ENCODE measurements at places on chromosomes 13 and 19.

GRCh38 chr13:23806874-23807526, 82.2 kb downstream of the MIPEP start:
- DNase-seq = no peak

- peak; percentile 93 for DNase-seq
Measured at GRCh38 chr19:40365613-40366401, 17.3 kb downstream of the PLD3 start.

DNA sequence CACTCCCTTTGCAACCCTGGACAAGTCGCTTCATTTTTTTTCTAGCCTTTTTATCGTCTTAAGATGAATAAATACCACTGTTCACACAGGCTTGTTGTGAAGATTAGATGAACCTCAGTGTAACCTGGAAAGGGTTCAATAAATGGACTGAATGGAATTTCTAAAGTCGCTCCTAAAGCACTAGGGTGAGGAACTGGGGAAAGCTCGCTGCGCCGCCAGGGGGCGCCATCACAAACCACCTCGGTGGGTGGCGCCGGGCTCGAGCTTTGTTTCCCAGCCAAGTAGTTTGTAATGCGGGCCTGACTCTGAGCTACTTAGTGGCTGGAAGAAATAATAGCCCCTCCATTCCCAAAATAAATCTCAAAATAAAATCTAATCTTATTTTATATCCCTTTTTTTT, 2.2 kb upstream of the CEACAM6 start:
- DNase-seq = peak; percentile 34

DNA sequence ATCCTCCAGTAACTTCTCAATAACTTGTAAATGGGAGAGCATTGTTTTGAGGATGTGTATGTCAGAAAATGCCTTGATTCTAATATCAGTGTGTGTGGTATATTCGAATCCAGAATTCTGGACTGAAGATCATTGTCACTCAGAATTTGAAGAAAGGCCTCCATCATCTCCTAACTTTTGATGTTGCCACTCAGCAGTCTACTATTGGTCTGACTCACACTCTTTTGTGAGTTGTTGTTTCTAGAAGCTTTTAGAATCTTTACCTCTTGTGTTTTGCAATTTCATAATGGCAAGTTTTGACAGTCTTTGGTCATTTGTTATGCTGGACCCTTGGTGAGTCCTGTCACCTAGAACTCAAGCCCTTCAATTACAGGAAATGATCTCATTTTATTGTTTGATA, 77.0 kb downstream of the RUBCNL start:
- DNase-seq = no peak

DNA sequence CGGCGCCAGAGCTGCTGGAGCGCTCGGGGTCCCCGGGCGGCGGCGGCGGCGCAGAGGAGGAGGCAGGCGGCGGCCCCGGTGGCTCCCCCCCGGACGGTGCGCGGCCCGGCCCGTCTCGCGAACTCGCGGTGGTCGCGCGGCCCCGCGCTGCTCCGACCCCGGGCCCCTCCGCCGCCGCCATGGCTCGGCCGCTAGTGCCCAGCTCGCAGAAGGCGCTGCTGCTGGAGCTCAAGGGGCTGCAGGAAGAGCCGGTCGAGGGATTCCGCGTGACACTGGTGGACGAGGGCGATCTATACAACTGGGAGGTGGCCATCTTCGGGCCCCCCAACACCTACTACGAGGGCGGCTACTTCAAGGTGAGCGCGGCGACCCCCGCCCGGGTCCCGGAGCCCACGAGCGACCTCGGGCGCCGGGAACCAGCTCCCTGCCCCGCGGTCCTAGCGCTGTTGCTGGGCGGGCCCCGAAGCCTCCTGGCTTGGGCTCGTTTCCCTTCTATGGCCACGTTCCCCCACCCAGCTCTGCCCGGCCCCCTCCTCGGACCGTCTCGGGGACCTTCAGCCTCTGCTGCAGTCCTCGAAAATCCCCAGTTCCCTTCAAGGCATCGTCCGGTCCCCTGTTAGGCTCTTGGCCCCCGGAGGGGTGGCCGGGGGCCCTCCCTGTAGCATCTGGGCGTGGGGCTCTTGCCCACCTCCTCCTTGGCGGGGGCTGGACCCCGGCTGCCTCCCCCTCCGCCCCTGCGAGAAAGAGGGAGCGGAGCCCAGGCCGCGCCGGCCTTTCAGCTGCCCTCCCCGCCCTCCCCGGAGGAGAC, at the start of gene CDC34:
Gene CDC34, plus strand, starts transcription at position 8 of the 808 bp plus-strand sequence. Its CDS starts 172 bp downstream, at position 180.
- peak; percentile 53 for DNase-seq

DNA sequence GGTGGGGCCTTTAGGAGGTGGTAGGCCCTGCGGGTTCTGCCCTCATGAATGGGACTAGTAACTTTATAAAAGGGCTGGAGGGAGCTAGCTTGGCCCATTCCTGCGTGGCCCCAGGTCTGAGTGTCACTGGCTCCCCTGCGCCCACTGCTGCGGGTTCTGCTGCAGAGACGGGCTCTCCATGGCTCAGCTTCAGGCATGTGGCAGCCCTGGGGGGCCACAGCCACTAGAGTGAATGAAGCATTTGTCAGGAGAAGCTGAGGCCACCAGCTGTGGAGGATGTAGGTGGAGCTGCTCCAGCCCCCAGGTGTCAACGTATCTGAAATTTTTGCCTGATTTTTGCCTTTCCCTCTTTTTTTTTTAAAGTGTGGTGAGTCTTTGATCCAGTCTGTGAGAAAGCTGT, 119.1 kb downstream of the SOX1 start:
- no peak for DNase-seq

DNA sequence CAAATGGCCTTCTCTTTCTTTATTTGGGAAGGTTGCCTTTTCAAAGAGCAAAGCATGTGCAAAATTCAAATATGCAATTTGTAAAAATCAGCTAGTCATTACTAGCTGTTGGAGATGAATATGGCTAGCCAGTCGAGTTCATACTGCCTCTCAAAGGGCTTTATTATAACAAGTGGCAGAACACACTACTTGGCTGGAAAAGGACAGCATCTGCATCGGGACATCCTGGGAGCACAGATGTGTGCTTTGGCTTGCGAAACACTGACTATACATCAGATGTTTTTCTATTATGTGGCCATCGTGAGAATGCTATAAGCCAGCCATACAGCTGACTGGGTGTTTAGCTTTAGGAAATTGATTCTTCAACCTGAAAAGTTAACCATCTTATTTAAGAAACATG, 424.2 kb downstream of the KCTD12 start:
- no peak for DNase-seq

- DNase-seq = peak; percentile 45
Measured at GRCh38 chr13:21901811-21902708, 231.2 kb downstream of the FGF9 start.

- no peak for DNase-seq
Measured at GRCh38 chr13:79090552-79091124, 315.4 kb downstream of the RBM26 start.

GRCh38 chr19:55452749-55453346, 8.6 kb downstream of the ISOC2 start:
- DNase-seq = peak; percentile 89

DNA sequence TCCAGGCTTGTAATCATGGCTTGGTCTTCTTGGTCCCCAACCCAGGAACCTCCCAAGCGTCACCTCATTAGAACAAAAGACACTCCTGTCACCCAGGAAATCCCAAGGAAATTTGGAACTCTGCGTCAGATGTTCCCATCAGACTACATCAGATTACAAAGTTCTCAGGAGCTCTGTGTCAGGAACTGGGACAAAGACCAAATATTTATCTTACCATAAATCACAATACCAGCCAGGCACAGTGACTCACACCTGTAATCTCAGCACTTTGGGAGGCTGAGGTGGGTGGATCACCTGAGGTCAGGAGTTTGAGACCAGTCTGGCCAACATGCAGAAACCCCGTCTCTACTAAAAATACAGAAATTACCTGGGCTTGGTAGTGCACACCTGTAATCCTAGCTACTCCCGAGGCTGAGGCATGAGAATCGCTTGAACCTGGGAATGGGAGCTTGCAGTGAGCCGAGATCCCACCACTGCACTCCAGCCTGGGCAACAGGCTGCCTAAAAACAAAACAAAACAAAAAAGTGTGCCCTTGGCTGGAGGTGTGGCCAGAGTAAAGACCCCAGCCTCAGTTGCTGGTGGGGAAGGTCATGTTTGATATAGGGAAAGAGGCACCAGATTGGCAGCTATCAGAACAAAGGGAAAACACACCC, 16.7 kb upstream of the CCDC124 start:
- no peak for DNase-seq

- no peak for DNase-seq
Measured at GRCh38 chr19:13965377-13965896, 13.1 kb downstream of the DCAF15 start.

DNA sequence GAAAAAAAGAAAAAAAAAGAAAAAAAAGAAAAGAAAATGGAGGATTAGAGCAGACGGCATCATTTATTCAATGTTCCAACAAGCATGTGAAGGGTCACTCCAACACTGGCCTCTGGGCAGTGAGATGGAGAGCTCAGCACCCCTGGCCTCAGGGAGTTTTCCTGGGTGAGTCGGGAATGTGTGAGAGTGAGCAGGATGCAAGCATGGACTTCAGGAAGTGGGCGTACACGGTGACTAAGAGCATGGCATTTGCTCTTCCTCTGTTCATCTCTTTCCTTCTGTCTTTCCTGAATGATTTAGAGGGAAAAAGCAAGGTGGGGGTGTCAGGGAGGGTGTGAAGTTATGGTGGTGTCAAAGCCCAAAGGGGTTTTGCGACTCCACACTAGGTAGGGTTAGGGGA, 682 bp upstream of the CABP5 start:
- DNase-seq = no peak

DNA sequence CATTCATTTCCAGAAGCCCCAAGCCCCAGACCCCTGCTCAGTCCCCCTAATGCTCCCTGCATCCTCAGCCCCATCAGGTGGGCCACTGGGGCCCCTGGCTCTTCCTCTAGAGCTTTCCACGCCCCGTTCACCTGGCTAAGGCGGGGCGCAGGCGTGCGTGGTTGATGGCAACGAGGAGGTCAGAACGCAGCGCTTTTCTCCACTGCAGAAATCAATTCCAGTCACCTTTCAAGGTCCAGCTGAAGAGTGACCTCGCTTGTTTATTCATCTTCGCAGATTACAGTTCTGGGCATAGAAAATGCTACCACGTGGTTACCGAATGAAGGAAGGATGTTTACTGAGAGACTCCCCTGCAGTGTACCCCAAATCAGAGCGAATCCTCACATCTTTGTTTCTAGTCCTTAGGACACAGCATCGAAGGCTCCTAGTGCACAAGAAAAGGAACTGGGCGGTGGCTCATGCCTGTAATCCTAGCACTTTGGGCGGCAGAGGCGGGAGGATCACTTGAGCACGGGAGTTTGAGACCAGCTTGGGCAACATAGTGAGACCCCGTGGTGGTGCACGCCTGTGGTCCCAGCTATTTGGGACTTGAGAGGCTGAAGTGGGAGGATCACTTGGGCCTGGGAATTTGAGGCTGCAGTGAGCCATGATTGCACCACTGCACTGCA, 828 bp upstream of the PBX4 start:
- peak; percentile 13 for DNase-seq

DNA sequence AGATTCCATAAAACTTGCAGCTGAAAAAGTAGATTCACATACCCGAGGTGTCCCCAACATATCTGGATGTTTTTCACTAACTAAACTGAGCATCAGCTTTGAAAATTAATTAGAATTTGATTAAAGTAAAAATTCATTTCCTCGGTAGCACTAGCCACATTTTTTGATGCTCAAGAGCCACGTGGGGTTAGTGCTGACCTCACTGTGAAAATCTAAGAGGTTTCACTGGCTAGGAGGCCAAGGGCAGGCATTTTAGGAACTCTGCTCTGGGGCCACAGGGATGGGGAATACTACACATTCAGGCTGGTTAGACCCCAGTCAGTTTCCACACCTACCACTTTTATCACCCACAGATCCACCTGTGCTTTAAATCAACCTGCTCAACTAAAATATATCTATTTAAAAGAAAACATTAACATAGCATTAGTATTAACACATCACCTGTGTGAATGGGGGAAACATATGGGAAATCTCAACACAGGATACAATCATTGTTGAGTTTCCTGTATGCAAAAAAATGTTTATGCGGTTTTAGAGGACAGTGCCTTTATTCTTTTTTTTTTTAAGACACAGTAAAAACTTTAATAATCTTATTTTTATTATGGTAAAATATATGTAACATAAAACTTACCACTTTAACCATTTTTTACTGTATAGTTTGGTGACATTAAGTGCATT, 45.5 kb downstream of the BRD4 start:
- no peak for DNase-seq

- DNase-seq = no peak
Measured at GRCh38 chr13:50090211-50090610, 75.0 kb downstream of the KCNRG start.

DNA sequence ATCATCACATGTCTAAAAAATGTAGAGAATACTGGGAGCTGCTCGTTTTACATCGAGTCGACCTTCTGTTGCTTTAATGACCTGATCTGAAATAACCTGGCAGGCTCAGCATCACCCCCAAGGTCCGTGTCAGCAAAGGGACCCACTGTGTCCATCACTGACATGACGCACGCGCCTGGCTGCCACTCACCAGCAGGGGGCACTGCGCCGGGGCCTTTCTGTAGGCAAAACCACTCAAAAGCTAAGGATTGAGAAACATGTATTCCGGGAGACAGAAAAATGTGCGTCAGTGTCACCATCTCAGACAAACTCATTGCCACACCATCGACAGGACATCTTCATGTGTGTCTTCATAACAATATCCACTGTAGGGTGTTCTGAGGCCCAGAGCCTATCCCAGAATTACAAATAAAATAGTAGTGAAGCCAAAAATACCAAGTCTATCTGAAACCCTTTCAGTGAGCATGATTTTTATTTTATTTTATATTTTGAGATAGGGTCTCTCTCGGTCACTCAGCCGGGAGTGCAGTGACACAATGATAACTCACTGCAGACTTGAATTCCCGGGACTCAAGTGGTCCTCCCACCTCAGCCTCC, 130.3 kb upstream of the LSM14A start:
- peak; percentile 67 for DNase-seq

All from AG08396 (cell line).